ENCODE measurements at places on chromosomes 6 and 20. TPM values are rescaled to one million over a fixed set of nuclear protein-coding genes. Genes with fewer than 3 reads are reported as not detected.

GRCh38 chr20:34541264-34541901 lies 17.1 kb upstream of the MAP1LC3A start:
- H3K36me3 ChIP-seq: peaks cover 49% of the 10 kb centered on the region
- no peaks in the 10 kb centered on the region for H3K4me1 ChIP-seq
- no peak overlapping the region for H3K4me3 ChIP-seq
- no peak for DNase-seq

- H3K36me3 ChIP-seq: no peaks in the 10 kb centered on the region
- H3K4me3 ChIP-seq: no peak overlapping the region
- no peak for DNase-seq
- no peak overlapping the region for H3K27ac ChIP-seq
- no peaks in the 10 kb centered on the region for H3K27me3 ChIP-seq
Measured at GRCh38 chr6:9830808-9831207, 584.1 kb downstream of the TFAP2A start.

DNA sequence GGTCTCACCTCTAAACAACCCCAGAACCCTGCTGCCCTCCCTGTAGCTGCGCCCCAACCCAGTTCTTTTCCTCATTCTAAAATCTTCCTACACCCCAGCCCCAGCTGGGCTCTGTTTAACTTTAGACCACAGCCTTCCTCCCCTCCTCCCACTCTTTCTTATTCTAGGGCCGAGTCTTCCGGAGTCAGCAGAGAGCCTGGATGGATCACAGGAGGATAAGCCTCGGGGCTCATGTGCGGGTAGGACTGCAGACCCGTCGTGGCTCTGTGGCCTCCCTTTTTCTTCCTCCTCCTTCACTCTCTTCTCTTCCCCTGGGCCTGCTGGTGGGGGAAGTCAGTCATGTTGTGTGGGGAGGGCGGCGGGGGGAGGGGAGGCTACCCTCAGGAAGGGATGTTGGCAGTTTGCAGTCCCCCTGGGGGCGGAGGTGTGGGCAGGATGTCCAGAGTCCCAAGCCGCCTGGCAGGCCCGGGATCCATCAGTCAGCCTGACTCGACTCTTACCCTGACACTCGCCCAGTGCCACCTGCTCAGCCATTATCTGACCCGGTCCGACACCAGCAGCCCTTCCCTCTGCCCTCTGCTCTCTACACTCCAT lies 8.1 kb downstream of the CAPN11 start:
- H3K36me3 ChIP-seq: no peaks in the 10 kb centered on the region
- H3K4me3 ChIP-seq: no peak overlapping the region
- H3K27me3 ChIP-seq: no peaks in the 10 kb centered on the region
- no peaks in the 10 kb centered on the region for H3K4me1 ChIP-seq

DNA sequence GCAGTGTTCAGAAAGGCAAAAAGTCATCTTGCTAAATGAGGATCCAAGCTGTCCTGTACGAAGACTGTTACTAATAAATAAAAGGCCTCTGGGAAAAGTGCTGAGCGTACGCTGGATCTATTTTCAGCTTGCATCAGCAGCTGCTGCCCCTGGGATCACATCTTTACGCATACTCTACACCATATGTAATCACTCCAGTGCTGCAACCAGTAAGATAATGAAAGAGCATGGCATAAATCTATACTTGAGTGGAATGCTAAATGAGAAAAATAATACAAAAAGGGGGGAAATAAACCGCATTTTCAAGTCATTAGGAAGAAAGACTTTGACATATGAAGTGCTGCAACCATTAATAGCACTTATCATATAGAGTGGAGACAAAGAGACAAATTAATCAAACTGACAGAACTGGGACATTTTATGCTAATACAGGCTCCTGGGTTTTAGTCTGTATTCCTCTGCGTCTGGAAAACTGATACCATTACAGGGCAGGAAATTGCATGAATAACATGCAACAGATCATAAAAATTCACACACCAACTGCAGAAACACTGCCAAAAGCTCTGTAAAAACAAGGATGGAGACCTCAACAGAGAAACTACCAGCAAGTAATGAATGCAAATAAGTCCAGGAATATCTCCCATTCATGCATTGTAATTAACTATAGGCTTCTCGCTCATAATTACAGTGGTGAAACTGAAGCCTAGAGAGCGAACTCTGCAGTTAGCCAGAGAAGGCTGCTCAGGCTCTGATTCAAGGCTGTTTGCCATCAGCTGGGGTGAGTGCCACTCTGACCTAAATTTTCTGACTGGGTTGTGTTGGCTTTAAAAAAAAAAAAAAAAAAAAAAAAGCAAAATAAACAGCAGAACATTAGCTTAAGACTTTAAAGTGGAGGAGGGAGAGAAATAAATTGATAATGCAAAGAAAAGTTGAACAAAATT lies 83.8 kb downstream of the GJA10 start:
- peaks cover 38% of the 10 kb centered on the region for H3K4me1 ChIP-seq
- peak overlapping the region; percentile 88 for H3K27ac ChIP-seq
- no peaks in the 10 kb centered on the region for H3K27me3 ChIP-seq
- H3K4me3 ChIP-seq: peak overlapping the region; percentile 24
- no peaks in the 10 kb centered on the region for H3K36me3 ChIP-seq
- DNase-seq: peak; percentile 17

Gene BLTP3A
- 19.0 TPM for total RNA-seq

Gene HLA-DQA2
- total RNA-seq: 0.16 TPM

GRCh38 chr20:40814631-40814960 lies 125.6 kb upstream of the MAFB start:
- no peak overlapping the region for H3K4me3 ChIP-seq
- no peaks in the 10 kb centered on the region for H3K36me3 ChIP-seq
- H3K27ac ChIP-seq: no peak overlapping the region
- H3K27me3 ChIP-seq: no peaks in the 10 kb centered on the region

- DNase-seq: peak; percentile 94
- peak overlapping the region; percentile 75 for H3K4me3 ChIP-seq
- peaks cover 70% of the 10 kb centered on the region for H3K4me1 ChIP-seq
Measured at GRCh38 chr6:35727231-35727934, 9.4 kb upstream of the ARMC12 start.

GRCh38 chr6:109397020-109397419 lies 14.8 kb upstream of the CD164 start:
- H3K27me3 ChIP-seq: no peaks in the 10 kb centered on the region
- H3K36me3 ChIP-seq: no peaks in the 10 kb centered on the region
- H3K27ac ChIP-seq: no peak overlapping the region
- H3K4me3 ChIP-seq: no peak overlapping the region

Gene GHRH
- total RNA-seq: not detected

DNA sequence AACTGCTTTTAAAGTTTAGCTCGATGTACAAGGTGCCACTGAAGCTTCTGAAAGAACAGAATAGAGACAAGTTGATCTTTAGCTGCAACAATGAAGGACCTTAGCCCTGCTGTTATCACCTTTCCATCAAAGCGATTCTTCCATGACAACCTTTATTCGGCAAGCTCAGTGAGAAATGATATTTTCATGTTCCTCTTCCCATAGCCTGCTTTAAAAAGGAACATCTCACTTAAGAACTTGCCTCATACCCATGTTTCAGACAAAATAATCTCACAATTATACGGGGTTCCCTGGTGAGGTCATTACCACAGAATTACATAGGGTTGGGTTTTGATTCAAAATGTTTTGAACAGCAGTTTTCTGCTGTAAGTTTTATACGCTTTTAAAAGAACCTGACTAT lies 264.2 kb downstream of the THBS2 start:
- H3K4me3 ChIP-seq: no peak overlapping the region
- no peaks in the 10 kb centered on the region for H3K4me1 ChIP-seq
- H3K36me3 ChIP-seq: no peaks in the 10 kb centered on the region
- H3K27me3 ChIP-seq: no peaks in the 10 kb centered on the region
- H3K27ac ChIP-seq: no peak overlapping the region

- H3K27ac ChIP-seq: peak overlapping the region; percentile 66
- H3K4me1 ChIP-seq: peaks cover 47% of the 10 kb centered on the region
- no peaks in the 10 kb centered on the region for H3K27me3 ChIP-seq
Measured at GRCh38 chr6:135922174-135922573, 70.7 kb downstream of the PDE7B start.

- no peaks in the 10 kb centered on the region for H3K27me3 ChIP-seq
- DNase-seq: peak; percentile 90
- H3K27ac ChIP-seq: peak overlapping the region; percentile 57
- no peak overlapping the region for H3K4me3 ChIP-seq
- H3K4me1 ChIP-seq: peaks cover 18% of the 10 kb centered on the region
Measured at GRCh38 chr6:39777661-39778060, 14.5 kb upstream of the DAAM2 start.

GRCh38 chr6:161522276-161522675 lies 248.4 kb upstream of the AGPAT4 start:
- no peak for DNase-seq
- H3K27ac ChIP-seq: no peak overlapping the region
- no peaks in the 10 kb centered on the region for H3K36me3 ChIP-seq
- H3K4me3 ChIP-seq: no peak overlapping the region
